Stimulated activated CD8-positive, alpha-beta memory T cell treated with anti-CD3 and anti-CD28 coated beads, Interleukin-7, amount 100 ng/mL, for 4 hours (primary cell): ENCODE measurements at places on chromosomes 1 and 21.

GRCh38 chr1:43705334-43705733, 2.0 kb upstream of the ST3GAL3 start:
- DNase-seq, result no peak

DNA sequence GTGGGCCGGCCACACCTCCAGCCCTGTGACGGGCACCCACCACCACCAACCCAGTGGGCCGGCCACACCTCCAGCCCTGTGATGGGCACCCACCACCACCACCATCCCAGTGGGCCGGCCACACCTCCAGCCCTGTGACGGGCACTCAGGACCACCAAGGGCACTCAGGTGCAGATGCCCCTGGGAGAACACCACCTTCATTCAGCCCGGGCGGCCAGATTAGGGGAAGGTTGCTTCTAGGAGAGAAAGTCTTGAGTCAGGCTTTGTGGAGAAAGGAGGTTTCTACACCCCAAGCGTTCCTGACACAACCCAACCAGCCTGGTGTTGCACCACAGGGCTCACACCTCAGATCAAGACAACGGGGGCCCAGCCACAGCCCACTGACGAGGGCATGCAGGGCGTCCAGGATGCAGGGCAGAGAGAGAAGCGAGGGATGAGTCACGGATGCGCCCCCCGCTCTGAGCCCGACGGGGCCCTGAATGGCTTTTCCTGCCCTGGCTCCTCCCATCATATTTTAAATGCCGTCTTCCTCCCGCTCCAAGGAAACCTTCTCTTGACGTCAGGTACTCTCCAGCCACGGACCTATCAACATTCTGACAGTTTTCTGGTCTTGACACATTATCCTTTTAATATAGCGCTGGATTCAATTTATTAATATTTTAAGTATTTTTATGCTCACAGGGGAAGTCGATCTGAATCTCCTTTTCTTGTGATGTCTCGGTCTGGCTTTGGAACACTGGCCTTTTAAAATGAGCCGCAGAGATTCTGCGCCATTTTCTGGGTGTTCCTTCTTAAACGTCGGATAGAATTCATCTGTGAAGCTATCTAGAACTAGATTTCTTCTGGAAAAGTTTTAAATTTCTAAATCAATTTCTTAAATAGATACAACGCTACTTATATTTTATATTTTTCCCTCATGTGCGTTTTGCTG, 631 bp upstream of the SPATC1L start:
- peak; percentile 59 for DNase-seq

GRCh38 chr1:183633676-183634343, 1.8 kb downstream of the ARPC5 start:
- no peak for DNase-seq

DNA sequence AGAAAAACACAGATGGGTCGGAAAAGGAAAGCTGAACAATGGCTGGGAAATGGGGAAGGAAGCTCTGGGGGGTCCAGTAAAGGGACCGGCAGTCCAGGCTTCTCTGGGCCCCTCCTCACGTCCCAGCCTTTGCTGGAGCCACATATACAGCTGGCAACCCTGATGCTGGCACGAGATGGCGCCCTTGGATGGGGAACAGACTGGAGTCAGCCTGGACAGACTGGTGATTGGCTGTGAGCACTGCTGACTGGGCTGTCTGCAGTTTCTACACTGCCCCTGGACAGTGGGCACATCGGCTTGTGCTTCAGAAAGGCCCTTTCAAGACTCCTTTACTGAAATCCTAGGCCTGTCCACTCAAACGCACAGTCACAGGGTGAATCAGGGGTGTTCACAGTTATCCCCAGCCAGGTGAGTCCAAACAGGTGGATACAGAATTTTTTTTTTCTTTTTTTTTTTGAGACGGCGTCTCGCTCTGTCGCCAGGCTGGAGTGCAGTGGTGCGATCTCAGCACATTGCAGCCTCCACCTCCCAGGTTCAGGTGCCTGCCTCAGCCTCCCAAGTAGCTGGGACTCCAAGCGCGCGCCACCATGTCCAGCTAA, 31.1 kb upstream of the ZBTB40 start:
- peak; percentile 18 for DNase-seq

DNA sequence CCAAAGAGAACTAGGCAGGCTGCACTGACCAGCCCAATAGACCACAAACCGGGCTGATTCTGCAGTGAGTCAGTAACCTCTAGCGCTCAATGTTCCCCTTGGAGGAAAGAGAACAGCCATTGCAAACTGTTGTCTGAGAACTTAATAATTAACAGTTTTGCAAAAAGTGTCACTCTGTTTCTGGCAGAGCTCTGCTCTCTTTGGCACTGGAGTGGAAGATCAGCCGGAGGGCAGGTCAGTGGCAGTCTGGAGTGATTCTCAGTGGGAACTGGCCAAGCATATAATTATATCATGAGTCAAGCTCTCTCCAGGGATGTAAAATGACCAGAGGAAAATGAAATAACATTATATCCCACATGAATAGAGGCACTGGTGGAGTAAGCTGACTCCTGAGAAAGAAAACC, 238.3 kb downstream of the HLX start:
- no peak for DNase-seq

DNA sequence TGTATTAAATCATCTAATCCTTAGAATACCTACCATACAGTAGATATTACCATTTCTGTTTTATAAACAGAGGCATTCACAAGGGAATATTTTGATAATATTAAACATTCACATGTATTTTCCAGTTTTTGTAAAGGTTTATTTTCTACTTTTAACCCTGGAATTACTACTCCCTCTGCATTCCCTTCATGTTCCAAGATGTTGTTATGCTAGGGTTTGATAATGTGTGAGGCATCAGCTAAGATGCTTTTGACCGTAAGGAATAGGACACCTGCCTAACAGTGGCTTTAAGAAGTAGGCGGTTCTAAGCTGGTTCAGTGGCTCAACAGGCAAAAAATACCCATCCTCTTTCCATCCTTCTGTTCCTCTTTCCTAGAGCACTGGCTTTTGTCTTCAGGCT, 131.9 kb upstream of the USP24 start:
- DNase-seq, result no peak

DNA sequence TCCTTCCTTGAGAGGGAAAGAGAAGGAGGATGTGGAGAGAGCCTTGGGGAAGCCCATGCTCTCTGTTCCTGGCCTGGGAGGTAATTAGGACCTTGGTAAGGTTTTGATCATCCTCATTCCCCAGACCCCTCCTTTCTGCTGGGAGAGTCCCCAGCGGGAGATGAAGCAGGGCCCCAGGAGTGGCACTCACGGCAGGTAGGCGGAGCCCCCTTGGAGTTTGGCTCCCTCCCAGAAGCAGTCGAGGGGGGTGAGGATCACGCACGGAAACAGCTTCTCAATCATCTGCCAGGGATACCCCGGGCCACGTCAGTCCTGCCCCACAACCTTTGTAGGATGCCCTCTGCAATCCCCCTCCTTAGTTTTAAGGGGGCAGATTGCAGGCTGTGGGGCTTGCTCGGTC, 11.5 kb downstream of the PTCH2 start:
- no peak for DNase-seq

DNA sequence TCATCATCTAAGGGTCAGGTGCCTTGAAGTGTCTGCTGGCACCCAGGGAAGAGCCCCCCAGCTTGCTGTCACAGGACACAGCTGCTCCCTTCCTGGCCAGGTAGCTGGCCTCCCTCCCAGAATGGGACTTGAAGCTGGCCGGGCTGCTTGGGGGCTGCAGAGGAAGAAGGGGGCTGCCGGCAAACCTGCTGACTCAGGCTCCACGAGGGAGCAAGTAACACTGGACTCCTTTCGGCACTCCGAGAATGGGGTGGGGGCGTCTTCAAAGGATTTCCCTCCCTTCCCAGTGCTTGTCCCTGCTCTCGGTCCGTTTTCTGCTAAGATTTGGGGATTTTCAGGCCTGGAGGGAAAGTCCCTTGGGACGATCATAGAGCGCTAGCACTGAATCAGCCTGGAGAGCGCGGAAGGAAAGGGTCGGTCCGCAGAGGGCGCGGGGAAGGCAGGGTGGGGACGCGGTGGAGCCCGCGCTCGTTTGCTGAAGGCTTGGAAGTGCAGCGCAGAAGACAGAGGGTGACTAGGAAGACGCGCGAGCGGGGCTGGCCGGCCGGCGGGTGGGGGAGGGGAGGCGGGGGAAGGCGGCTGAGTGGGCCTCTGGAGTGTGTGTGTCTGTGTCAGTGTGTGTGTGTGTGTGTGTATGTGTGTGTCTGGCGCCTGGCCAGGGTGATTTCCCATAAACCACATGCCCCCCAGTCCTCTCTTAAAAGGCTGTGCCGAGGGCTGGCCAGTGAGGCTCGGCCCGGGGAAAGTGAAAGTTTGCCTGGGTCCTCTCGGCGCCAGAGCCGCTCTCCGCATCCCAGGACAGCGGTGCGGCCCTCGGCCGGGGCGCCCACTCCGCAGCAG, at the start of gene CSF1:
CSF1 (plus strand) TSS at position 727 of the 840 bp plus-strand sequence. CDS start 175 bp downstream, outside the sequence.
- DNase-seq, result peak; percentile 70
